ENCODE measurements at places on chromosomes 12 and 14.
A peak's percentile ranks its signal among the peaks of the same experiment; 100 is the strongest.

DNA sequence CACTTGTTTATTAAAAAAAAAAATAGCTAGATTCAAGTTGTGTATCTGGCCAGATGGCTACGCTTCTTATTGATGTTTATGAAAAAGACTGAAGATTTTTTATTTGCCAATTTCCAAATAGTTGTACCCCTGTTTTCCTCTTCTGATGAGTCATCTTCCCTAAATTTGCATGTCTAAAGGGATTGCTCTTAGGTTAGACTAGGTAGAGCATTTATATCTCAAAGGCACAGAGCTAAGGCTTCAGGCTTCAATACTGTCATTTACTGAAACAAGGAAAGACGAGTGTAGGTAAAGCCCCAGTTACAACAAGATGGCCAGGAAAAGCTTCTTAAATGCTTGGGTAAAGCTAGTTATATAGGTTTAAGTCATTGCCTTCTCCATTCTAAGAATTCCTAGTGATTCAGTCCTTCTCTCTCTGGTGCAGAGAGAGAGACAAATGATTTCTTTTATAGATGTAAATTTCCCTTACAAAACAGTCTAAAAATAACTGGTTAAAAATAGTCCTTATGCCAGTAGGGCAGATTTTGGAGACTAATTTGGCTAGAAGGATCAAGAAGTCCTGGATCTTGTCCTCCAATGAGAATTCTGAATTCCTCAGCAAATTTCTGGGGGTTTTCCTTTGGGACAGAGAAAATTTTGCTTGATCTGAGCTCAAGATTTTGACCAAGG is 26.1 kb downstream of the LEMD3 start:
- DNase-seq, result no peak

- no peak for DNase-seq
Observed at GRCh38 chr12:97005174-97005573, 98.1 kb downstream of the NEDD1 start.

- DNase-seq, result no peak
Observed at GRCh38 chr12:2690348-2691005, 104.3 kb upstream of the FKBP4 start.

GRCh38 chr12:50620978-50621360 is 116.2 kb downstream of the DIP2B start:
- DNase-seq, result no peak

DNA sequence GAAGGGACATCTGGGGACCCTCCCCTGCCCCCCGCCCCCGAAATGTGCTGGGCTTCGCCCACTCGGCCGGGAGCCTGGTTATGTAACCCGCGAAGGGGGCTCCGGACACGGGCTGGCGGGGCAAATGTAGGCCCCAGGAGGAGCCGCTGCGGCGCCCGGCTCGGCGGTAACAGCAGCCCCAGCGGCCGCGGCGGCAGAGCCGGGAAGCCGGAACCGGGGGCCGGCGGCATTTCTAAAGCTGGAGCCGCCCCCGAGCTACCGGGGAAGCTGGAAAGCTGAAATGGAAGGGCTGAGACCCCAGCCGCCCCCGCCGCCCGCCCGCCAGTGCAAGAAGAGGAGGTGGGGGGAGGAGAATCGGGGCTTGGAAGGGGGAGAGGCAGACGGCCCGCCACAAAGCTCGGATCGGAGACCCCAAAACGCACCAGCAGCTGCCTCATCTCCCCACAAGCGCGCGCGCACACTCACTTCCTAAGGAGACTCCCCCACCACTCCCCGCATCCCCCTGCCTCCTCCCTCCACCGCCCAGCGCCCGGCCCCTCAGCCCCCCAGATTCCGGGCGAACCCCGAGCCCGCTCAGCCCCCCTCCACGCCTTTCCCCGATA is 1.5 kb downstream of the KDM2B start:
- peak; percentile 35 for DNase-seq

GRCh38 chr14:20560961-20561360 is at the start of gene RNASE9:
Gene RNASE9 (minus strand): TSS chr14:20561047.
- no peak for DNase-seq
